Vein endothelial cell (primary cell): ENCODE measurements at places on chromosomes 4 and X. TPM values are rescaled to one million over a fixed set of nuclear protein-coding genes. Genes with fewer than 3 reads are reported as not detected.

SRPX2 gene
- 39.4 and 129 TPM in 2 replicates for total RNA-seq

GNL3L gene
- 61.7 and 78.8 TPM in 2 replicates for total RNA-seq

JADE3 gene
- 12.4 and 14.2 TPM in 2 replicates for total RNA-seq

TEX13D gene
- not detected in 2 replicates for total RNA-seq

DKK2 gene
- 0.29 TPM in 1 of 2 replicates, not detected in the other for total RNA-seq

C4orf51 gene
- not detected in 2 replicates for total RNA-seq

TRIM60 gene
- not detected in 2 replicates for total RNA-seq

NWD2 gene
- total RNA-seq = not detected in 2 replicates

ADH1C gene
- not detected in 2 replicates for total RNA-seq

DCHS2 gene
- total RNA-seq = 0.19 TPM in 1 of 2 replicates, not detected in the other

ASMTL gene
- 23.6 and 33.6 TPM in 2 replicates for total RNA-seq

SPANXN1 gene
- not detected in 2 replicates for total RNA-seq

IL2 gene
- not detected in 2 replicates for total RNA-seq

F8A3 gene
- total RNA-seq = 3.0 and 3.9 TPM in 2 replicates

SPIN2A gene
- 0.29 and 0.33 TPM in 2 replicates for total RNA-seq

TKTL2 gene
- total RNA-seq = not detected in 2 replicates

KLF3 gene
- total RNA-seq = 33.6 and 43.7 TPM in 2 replicates

SCD5 gene
- total RNA-seq = 59.1 and 59.9 TPM in 2 replicates

KIAA1210 gene
- total RNA-seq = not detected in 2 replicates

HSD17B13 gene
- under 0.01 TPM in 1 of 2 replicates, not detected in the other for total RNA-seq

GRK4 gene
- 4.2 and 6.3 TPM in 2 replicates for total RNA-seq

RGN gene
- 0.33 and 0.57 TPM in 2 replicates for total RNA-seq

UGT2A1 gene
- total RNA-seq = 0.33 and 0.48 TPM in 2 replicates

GAGE1 gene
- not detected in 2 replicates for total RNA-seq

GPC4 gene
- under 0.01 and 0.10 TPM in 2 replicates for total RNA-seq

CFAP47 gene
- under 0.01 TPM in 1 of 2 replicates, not detected in the other for total RNA-seq

CPE gene
- 4.6 and 10.2 TPM in 2 replicates for total RNA-seq

NELFA gene
- total RNA-seq = 21.6 and 24.3 TPM in 2 replicates

HS3ST1 gene
- 1.3 and 2.1 TPM in 2 replicates for total RNA-seq

CCDC160 gene
- not detected in 2 replicates for total RNA-seq

CDS1 gene
- 0.10 TPM in 1 of 2 replicates, not detected in the other for total RNA-seq

SLC6A14 gene
- not detected in 2 replicates for total RNA-seq

PPP1R3F gene
- 1.3 and 2.1 TPM in 2 replicates for total RNA-seq

DCAF4L1 gene
- total RNA-seq = 0.19 and 0.33 TPM in 2 replicates

F8A1 gene
- total RNA-seq = 2.1 and 2.3 TPM in 2 replicates

MAGEB17 gene
- not detected in 2 replicates for total RNA-seq

MAOA gene
- 28.1 and 65.0 TPM in 2 replicates for total RNA-seq

SLC4A4 gene
- total RNA-seq = under 0.01 and 0.19 TPM in 2 replicates

NXF3 gene
- total RNA-seq = not detected in 2 replicates
